ENCODE measurements at places on chromosomes 6 and 20. TPM values are rescaled to one million over a fixed set of nuclear protein-coding genes. Genes with fewer than 3 reads are reported as not detected.

Gene RNASET2
- 73.1 TPM for total RNA-seq

DNA sequence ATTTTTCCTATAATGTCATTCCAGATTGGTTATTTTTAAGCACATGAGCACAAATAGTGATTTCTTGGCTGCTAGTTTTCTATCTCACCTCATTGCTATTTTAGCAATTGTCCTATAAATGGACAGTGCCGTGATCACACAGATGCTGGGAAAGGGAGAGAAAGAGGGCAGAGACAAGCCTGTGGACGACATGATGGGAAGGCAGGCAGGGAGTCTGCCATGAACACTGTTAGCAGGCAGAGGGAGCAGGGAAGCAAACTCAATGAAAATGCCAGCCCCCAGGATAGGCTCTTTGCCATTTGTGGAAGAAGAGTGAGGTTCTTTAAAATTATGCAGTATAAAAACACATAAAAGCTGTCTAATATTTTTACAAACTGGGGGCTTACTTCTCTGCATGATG lies 96.8 kb downstream of the ADTRP start:
- DNase-seq, result no peak

- no peak for DNase-seq
Measured at GRCh38 chr6:64984948-64985347, 722.1 kb downstream of the EYS start.

Gene FGD2
- total RNA-seq, result 9.8 TPM

- no peak for DNase-seq
Measured at GRCh38 chr6:84920021-84920420, 155.6 kb upstream of the TBX18 start.

Gene ZC2HC1B
- total RNA-seq, result not detected

Gene KIF13A
- total RNA-seq, result 0.30 TPM

Gene CPXM1
- 0.25 TPM for total RNA-seq

Gene NTSR1
- 0.33 TPM for total RNA-seq

Gene PDYN
- not detected for total RNA-seq

DNA sequence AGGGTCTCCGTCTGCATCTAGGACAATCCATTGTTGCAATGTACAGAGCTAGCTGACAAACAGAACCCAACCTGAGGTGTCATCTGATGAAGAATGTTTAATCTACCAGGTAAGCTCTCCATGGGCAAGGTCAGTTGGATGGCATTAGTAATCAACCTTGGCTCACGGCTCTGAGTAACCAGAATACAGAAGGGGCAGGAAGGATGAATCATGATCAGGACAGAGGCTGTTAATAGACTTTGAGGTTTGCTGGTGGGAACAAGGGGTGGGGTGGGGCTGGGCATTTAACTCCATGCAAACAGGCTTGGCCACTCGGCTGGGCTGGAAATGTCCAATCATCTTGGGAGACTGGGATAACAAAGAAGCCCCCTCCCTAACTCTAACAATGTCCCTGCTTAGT lies 77.1 kb upstream of the MRPS10 start:
- DNase-seq, result no peak

DNA sequence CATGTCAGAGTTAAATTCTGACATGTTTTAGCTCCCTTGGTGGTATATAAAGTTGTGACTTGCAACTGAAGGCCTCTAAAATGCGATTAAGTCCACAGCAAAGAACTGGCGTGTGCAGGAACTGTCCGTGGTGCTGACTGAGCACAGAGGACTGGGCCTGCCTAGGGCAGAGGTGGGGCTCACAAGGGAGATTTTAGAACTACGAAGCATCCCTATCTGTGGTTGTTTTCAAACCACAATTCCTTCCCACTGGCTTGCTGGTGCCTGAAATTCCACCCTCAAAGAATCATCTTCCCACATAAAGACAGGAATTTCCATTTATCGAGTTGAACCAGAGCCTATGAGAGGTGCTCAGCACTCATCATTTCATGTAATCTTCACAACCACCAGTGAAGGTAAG lies 30.1 kb downstream of the RIMS4 start:
- peak; percentile 63 for DNase-seq

GRCh38 chr6:40669343-40669742 lies 82.2 kb upstream of the LRFN2 start:
- no peak for DNase-seq

DNA sequence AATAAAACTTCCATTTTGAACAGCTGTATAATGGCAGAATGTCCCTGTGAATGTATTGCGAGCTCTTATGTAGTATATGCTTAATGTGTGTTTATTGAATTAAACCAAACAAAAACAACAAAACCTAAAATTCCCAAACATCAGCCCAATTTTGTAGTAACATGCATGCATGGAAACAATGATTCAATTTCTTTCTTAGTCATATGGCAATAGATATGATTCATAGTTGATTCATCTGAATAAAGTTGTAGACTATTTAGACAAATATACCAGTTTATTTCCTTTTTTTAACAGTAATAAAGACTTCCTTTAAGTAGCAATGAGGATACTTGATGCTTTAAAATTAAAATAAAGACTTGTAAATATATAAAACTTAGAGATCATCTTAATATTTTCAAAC lies 670.6 kb downstream of the CD109 start:
- DNase-seq, result no peak

GRCh38 chr20:61756966-61757677 lies 308.6 kb downstream of the TAF4 start:
- no peak for DNase-seq

DNA sequence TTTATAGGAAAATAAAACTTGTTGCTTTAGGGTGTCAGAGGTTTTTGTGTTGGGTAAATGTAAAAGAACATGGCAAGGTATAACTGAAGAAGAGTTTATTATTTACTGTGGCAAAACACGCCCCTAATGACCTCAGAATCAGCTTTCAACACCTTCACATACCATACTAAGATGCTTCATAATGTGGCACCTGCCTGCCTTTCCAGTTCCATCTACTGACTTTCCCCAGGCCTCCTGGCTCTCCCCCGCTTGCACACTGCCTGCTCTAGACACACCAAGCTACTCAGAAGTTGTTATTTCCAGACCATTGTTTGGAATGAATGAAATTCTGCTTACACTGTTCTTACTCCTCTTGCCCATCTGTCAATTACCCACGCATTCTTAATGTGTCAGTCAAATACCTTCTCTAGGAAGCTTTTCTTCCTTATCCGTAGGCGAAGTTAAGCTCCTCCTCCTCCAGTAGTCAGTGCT lies 1.8 kb downstream of the TIAM2 start:
- no peak for DNase-seq

- no peak for DNase-seq
Measured at GRCh38 chr6:143187238-143187923, 126.7 kb downstream of the AIG1 start.

- no peak for DNase-seq
Measured at GRCh38 chr6:70210462-70210861, 92.4 kb downstream of the COL9A1 start.

GRCh38 chr6:2877057-2877882 lies 25.8 kb downstream of the SERPINB9 start:
- DNase-seq, result no peak

DNA sequence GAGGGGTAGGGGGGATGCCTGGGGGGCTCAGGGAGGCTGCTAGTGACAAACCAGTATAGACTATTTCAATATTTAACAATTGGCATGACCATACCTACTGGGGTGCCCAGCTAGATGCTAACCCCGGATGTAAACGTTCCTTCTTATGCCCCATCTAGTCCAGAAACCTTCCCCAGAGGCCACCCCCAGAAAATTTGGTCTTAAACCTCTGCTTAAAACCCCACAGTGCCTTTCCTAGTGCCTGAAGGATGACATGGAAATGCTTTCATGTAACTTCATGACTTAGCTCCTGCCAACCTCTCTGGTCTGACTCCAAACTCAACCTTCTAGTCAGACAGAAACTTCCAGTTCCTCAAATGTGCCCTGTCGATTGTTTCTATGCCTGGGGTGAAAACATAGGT lies 52.0 kb downstream of the JPH2 start:
- DNase-seq, result no peak

DNA sequence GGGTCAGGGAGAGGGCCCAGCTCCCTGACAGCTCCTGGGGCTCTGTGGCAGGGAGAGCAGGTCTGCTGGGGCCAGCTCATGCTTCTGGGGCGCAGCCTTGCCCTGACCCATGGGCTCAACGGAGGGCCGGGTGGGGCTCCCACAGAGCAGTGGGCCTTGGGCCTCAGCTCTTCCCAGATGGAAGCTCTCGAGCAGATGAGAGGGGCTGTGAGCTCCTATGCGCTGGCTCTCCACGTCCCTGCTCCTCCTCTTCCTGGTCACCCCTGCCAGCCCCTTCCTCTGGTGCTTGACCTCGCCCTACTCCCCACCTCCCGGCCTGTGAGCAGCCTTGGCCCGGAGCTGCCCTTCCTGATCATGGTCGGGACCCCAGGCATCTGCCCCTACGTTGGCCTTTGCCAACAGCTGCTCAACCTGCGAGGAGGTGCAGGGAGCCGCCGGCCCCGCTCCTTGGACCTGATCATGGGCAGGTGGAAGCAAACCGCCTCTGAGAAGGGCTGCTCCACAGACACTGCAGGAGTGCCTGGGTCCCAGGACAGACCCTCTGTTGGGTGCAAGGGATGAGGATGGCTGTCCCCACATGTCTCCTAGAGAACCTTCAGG lies 26.8 kb upstream of the GATA5 start:
- no peak for DNase-seq

DNA sequence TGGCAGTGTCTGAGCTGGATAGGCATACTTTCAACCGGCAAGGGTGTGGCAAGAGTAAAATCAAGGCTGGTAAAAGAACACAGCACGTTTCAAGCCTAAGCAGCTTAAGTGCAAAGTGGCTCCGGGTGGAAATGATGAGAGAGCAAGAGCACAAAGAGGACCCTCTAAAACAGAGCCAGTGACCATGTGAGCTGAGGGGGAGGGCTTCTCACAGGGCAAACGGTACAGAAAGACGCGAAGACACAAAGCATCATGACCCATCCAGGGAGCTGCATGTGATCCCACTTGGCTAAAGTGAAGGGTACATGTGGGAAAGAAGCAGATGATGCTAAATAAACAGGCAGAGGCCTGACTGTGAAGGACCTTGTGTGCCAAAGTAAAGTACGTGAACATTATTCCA lies 25.7 kb downstream of the FKBP5 start:
- DNase-seq, result no peak

- no peak for DNase-seq
Measured at GRCh38 chr20:41268917-41269652, 48.4 kb downstream of the ZHX3 start.

DNA sequence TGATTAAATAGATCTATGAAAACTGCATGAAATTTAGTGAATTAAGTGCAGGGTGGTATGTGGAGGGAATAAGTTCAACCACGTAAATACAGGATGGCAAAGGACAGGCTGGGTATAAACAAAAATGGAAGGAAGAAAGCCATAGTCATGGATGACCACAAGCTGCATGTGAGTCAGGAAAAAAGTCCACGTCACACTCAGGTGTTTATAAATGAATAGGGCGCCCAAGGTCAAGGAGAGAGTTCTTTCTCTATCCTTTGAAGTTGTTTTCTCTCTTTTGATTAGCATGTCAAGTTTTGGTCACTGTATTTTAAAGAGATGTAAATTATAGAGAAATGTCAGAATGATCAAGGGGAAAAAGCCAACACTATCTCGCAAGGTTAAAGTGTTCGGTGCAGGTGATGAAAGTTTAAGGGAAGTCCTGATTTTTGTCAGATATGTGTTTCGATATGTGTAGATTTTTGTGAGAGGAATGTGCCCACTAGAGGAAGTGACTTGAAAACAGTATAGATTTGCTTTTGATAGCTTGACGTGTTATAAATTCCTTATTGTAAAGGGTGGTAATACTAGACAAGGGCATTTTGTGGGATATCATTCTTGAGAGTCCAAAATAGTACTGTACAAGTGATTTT lies 58.7 kb downstream of the MAP3K4 start:
- no peak for DNase-seq

- no peak for DNase-seq
Measured at GRCh38 chr6:102411796-102412195, 1018.3 kb downstream of the GRIK2 start.

- no peak for DNase-seq
Measured at GRCh38 chr6:87916446-87916845, 131.2 kb upstream of the SPACA1 start.

GRCh38 chr20:53890443-53891305 lies 179.7 kb downstream of the BCAS1 start:
- no peak for DNase-seq

Gene NKAPL
- total RNA-seq, result not detected

Gene SLC32A1
- total RNA-seq, result not detected

GRCh38 chr6:16004934-16005679 lies 123.8 kb upstream of the MYLIP start:
- no peak for DNase-seq

DNA sequence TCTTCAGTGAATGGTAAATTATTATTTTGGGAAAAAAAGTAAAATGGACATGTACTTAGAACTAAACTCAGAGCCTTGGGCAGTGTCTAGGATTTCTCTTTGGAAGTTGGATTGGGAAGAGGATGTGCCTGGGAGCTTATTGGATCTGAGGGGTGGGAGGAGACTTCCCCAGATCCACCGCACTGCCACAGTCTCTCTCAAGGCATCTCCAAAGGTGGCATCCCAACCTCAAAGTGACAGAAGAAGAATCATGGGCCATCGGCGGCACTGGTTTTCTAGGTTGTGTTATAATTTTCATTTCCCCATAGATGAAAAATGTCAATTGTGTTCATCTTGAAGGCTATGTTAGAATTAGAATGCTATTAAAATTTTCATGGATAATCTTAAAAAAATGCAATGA lies 66.8 kb upstream of the CD93 start:
- no peak for DNase-seq

GRCh38 chr6:38603496-38603895 lies 36.2 kb downstream of the BTBD9 start:
- DNase-seq, result no peak

DNA sequence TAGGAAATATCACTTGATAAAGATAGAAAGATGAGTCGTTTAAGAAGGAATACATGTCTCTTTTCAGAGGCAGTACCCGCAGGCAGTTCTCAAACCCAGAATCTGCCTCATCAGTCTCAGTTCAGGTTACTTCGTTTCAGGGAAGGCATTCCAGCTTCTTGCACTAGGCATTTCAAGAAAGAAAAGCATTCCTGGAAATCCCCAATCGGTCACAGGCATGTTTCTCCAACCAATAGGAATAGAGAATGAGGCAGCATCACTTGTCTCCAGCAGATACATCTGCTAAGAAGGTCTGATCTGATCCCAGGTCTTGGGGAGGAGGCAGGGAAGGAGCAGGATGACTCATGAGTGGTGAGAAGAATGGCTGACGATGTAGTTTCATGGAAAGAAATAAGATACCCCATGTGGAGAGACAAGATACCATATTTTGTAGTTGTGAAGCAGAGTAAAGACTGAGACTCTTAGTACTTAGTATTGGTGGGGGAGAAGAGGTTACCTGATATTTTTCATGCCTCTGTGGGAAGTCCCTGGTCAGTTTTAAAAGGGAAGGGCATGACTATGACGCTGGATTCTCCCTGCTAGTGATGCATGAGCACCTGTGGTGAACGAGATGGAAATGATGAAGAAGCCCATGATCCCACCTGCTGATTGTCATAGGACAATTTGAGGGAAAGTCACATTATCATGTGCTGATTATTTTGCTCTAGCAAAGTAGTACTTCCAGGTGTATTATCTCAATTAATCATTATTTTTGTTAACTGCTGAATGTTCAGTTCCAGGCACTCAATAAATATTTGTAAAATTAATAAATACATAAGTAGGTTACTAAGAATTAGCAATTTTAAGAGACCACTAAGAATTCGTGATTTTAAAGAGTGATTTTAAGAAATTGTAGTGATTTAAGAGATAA lies 20.3 kb upstream of the HLA-DRB1 start:
- DNase-seq, result no peak

Data from activated naive CD8-positive, alpha-beta T cell treated with anti-CD3 and anti-CD28 coated beads, Interleukin-2, amount 10 ng/mL, durations not matched to agents 7 days and 5 days (primary cell).